Cortex of kidney (tissue), 1 donor: ENCODE measurements at places on chromosomes 5 and 9.

DNA sequence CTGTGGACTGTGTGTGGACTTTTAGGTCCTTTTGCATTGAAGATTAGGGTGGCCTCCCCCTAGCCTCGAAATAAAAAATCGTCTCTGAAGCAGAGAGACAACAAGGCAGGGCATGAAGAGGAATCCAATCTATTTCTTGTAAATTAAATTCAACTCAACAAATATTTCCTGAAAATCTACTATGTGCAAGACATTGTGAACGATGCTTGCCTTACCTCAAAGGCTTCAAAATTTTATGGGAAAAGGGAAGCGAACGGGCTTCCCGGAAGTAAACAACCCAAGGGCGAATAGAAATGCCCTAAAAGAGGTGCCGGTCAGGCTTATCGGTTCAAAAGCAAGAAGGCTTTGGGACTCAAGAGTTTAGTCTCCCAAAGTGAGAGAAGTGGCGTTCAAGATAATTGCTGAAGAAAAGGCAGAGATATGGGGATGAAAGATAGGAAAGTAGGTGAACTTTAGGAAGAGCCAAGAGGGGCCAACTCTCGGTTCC, 525 bp downstream of the KIF24 start:
- DNase-seq = no peak

- no peak for DNase-seq
These were observed 309.3 kb downstream of the KIAA0825 start for GRCh38 chr5:94309141-94309540.

DNA sequence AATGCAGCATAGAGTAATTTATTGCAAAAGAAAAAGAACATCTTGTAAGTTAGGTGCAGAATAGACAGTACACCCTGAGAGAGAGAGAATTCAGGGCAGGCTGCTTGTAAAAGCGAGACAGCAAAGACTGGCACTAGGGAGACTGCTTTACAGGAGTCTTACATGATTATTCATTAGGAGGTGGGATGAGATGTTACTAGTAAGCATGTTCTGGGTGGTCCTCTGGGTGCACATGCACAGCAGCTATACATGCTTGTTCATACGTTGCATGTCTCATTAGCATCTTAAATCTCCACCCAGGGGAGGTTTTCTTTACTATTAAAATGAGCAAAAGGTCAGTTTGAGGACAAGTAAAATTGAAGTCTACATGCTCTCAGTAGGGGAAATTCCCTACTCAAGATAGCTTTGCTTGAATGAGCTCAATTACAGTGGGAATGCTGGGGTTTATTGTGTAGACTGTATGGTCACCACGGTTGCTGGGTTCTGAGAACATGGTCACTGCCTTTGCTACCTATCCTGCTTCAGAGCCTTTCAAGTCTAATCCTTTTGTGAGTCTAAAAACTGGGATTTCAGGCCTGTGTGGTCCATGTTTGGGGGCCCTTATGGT, 60.6 kb downstream of the RGS7BP start:
- no peak for DNase-seq

DNA sequence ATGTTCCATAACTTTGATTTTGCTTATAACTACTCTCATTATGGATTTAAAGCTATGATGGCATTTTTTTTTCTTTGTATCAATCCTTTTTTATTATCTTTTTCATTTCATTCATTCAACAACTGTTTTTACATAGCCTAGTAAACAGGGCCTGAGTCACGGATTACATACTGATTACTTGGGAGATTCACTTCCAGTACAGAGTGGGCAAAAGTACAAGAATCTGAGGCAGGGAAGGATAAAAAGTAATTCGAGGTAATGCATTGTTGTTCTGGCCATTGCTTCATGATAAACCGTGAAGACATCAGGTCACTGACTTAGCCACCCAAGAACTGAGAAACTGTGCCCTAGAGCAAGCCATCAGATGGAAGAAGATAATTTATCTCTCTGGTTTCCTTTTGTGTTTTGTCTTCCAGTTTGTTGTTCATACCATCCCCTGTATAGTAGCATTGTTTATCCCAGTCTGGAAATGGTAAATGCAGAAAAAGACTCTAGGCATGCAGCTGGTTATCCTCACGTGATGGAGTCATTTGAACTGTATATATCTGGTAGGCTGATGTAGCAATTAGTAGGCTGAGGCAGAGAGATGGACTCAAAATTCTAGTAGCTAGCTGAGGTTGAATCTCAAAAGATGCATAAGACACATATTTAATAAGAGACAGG, 145.6 kb downstream of the CNTLN start:
- DNase-seq = no peak

GRCh38 chr9:126395439-126396212, 69.0 kb downstream of the MVB12B start:
- DNase-seq = no peak

- DNase-seq = no peak
These were observed 6.3 kb downstream of the PRR7 start for GRCh38 chr5:177452688-177453638.

DNA sequence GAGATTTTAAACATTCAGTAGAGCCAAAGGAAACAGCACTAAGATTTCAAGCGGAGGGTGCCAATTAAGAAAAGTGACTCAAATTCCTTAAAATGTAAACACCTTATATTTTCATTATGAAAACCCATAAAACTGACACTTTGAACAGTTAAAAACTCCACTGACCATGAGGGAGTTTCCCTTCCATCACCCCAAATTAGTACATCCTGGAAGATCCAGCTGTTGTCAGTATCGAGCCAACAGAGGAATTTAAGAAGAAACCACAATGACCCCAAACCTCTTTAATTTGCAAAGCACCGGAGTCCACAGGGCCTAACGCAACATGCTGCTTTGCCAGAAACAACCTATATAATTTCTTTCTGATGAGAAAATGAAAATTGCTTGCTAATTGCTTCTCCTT, 41.3 kb downstream of the ROR2 start:
- DNase-seq = no peak

DNA sequence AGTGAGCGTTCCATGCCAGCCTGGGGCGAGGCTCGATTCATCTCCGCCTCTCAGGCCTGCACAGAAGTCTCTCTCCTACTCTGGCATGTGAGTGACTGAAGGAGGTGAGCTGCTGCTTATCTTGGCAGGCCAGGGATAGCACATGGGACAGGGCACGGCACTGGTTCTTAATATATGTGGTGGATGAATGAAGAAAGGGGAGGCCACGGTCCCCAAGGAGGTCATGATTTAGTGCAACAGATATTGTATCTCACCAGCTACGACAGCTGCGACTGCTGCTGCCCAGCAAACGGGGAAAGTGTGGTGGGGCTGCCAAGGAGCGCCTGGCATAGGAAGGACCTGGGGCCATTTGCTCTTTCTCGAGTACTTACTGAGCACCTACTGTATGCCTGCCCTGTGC, 19.3 kb upstream of the MAPK9 start:
- DNase-seq = no peak

DNA sequence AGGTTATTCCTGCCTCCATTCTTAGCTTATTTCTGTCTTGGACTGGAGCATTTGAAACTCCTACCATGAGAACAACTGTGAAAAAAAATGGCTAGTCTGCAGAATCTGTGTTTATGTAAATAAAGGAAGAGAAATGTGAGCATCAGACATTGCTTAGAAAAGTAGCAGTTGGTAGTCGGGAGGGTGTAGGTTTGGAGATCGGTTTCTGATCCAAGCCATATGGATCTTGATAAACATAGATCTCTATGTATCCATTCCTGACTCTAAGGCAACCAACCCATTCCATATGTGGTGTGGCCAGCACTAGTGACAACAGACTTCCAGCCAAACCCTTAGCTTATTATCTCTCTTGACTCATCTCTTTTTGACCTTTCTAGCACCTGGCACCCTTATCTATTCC, 127.1 kb downstream of the NMUR2 start:
- DNase-seq = no peak

DNA sequence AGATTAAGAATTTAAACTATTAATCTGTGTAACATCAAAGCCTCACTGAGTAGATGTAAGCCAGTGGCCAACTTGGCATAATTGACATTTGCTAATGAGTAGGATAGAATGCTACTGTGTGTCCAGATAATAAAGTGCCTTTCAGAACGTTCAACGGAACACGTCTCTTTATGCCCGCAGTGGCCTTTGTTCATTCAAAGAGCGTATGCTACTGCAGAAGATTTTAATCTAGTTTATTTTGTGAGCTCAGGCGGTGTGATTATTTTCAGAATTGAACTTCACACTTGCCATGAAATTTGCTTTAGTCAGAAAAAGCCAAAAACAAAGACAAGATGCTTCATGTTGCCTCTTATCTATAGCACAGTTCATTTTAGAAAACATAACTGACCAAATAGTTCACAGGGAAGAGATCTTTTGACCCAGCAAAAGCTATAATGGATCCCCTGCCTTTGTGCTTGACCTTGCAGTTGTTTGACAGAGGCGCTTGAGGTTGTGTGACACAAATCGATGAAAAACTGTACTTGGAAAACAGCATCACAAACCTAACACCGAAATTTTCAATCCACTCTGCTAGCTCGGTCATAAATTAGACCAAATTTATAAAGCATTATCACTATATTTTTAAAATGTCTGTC, 530.9 kb upstream of the TYRP1 start:
- no peak for DNase-seq

DNA sequence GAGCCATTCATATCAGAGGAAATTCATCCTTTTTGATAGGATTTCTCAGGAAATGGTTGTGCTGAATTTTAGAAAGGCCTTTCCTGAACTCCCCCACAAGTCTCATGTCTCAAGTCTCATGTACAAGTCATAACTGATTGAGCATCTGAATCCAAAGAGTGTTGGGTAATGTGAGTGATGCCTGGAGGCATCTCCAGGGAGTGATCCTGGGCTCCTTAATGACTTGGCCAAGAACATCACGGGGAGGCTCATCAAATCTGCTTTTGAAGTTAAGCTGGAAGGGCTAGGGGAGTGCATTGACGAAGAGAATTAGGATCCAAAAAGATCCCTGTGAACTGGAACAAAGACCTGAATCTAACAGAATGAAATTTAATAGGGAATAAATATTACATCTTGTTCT, 79.2 kb downstream of the MAST4 start:
- no peak for DNase-seq

DNA sequence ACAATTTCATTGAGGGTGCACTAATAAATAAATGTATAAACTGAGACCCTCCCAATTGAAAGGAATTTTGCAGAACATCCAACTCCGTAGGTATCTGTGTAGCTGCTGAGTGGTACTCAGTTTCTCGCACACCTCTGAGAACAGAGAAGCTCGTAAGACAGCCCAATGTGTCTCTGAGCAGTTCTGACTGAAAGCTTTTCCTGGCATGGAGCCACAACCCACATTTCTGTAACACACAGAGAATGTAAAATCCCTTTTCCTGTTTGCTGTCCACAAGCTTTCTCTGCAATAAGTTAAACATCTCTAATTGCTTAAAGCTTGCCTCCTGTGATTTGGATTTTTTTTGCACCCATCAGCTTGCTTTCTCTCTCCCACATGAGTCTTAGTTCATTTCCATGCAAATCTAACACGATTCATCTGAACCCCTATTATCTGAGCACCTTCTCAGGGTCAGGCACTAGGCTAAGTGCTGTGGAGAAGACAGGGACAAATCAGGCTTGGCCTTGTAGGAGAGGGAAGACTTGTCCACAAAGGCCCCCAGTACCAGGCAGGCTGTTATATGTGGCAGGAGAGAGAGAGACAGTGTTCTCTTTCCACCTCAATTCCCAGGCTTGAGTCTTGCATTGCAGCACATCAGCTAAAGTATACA, 44.2 kb upstream of the COL15A1 start:
- DNase-seq = no peak
